ENCODE measurements at places on chromosomes 5 and 9. TPM values are rescaled to one million over a fixed set of nuclear protein-coding genes. Genes with fewer than 3 reads are reported as not detected.

- H3K4me1 ChIP-seq: no peaks in the 10 kb centered on the region
- no peak overlapping the region for H3K27ac ChIP-seq
- H3K4me3 ChIP-seq: no peak overlapping the region
- DNase-seq: no peak
- H3K36me3 ChIP-seq: no peaks in the 10 kb centered on the region
Observed at GRCh38 chr5:87888139-87888538, 380.5 kb downstream of the TMEM161B start.

GRCh38 chr5:116454417-116454927, 120.2 kb downstream of the SEMA6A start:
- H3K27me3 ChIP-seq: no peaks in the 10 kb centered on the region
- DNase-seq: peak; percentile 41
- H3K27ac ChIP-seq: peak overlapping the region; percentile 95
- peaks cover 4% of the 10 kb centered on the region for H3K36me3 ChIP-seq
- H3K4me3 ChIP-seq: no peak overlapping the region

GRCh38 chr5:58787987-58788386, 205.1 kb downstream of the RAB3C start:
- no peak for DNase-seq
- no peak overlapping the region for H3K4me3 ChIP-seq
- H3K4me1 ChIP-seq: no peaks in the 10 kb centered on the region
- H3K36me3 ChIP-seq: no peaks in the 10 kb centered on the region
- H3K27me3 ChIP-seq: no peaks in the 10 kb centered on the region
- peak overlapping the region; percentile 62 for H3K27ac ChIP-seq

DNA sequence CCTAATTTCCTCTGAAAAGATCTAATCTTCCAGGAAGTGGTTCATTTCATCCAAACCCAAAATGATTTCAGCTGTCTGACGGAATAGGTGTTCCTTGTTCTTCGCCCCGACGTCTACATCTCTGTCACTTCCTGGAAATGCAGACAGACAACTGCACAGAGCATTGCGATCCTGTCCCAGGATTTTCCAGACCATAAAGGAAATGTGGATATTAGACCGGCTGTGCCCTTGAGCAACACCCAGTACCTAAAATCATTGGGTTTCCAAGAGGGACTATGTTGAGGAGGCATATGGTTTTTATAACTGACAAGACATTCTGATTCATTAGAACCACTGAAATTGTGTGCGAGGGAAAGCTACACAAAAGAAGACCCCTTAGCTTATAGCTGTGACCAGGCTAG, 74.2 kb downstream of the MSX2 start:
- DNase-seq: no peak
- no peak overlapping the region for H3K27ac ChIP-seq
- H3K27me3 ChIP-seq: peaks cover under 1% of the 10 kb centered on the region

- peaks cover under 1% of the 10 kb centered on the region for H3K4me1 ChIP-seq
- no peak overlapping the region for H3K4me3 ChIP-seq
- H3K27ac ChIP-seq: no peak overlapping the region
Observed at GRCh38 chr5:152092580-152092979, 167.9 kb upstream of the GLRA1 start.

NDUFS4 gene
- 55.0 TPM for total RNA-seq

OLFM1 gene
- 23.2 TPM for total RNA-seq

FBP1 gene
- total RNA-seq: 1.2 TPM

FAM153A gene
- total RNA-seq: not detected

SV2C gene
- not detected for total RNA-seq

WDR38 gene
- total RNA-seq: not detected

PAX5 gene
- 0.14 TPM for total RNA-seq

DOCK2 gene
- total RNA-seq: 1.7 TPM

All from endodermal cell (in vitro differentiated cells).